Jurkat, Clone E6-1 (cell line): ENCODE measurements at places on chromosomes 3 and 15.

GRCh38 chr3:72423643-72424042 lies 424.6 kb downstream of the SHQ1 start:
- no peak for DNase-seq

- no peak for DNase-seq
Observed at GRCh38 chr3:70871909-70872656, 559.6 kb upstream of the MDFIC2 start.

DNA sequence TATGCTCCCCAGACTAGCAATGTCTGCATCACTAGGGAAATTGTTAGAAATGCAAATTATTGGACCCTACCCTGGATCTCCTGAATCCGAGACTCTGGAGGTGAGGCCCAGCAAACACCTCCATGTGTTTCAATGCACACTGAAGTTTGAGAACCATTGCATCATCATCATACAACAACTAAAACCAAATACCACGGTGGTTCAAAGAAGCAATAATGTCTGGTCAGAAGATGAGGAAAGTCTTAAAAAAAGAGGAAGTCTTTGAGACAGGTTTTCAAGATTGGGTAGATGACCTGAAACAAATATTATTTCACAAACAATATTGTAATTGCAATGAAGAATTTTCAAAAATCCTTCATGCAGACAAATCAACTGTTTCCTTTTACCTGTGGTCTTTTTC lies 60.3 kb upstream of the TRA2B start:
- DNase-seq = no peak

DNA sequence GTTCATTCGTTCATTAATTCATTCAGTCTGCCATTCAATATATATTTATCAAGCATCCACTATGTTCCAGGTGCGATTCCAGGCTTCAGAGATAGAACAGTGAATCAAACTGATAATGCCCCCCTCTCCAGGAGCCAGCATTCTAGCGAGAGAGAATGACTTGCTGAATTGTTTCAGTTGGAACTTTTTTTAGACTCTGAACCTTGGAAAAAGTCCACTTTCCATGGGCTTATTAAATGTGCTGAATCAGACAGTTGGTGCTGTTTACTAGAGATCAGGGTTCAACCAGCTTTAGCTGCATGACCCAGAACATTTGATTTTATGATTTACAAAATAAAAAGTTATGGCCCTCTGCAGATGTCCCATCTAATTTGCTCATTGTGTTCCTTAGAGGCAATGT lies 213.2 kb downstream of the THSD4 start:
- DNase-seq = no peak

DNA sequence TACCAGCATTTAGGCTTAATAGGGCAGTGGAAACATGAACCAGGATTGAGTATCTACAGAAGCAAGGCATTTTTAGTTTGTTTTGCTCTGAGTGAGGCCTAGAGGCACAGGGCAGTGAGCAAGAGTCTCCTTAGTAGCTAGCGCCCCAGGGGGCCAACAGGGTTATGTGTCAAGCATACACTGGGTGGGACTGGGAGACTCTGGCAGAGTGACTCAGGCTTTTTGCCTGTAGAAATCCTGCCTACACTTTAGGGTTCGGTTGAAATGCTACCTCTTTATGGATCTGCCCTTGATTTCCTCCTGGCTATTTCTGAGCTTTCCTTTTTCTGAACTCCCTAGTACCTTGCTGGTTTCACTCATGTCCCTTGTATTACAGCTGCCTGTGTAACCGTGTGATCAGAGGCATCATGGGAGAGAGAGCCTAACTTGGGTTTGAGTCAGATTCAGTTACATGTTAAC lies 72.2 kb downstream of the TOP2B start:
- DNase-seq = no peak

DNA sequence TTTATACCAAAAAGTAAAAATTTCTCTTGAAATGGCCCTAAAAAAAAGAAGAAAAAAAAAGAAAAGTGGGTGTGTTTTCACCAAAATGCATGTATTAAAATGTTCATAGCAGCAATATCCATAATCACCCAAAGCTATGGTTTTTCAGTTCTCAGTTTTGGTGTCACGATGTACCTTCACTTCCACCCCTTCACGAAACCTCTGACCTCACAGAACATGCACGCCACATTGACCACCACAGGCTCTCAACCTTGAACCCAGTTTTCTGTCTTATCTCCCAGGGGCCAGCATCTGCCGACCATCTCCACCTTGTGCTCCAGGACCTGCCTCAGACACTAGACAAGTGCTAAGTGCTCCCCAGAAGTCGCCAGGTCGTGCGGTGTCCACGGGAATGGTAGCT lies 30.4 kb downstream of the COLQ start:
- no peak for DNase-seq

DNA sequence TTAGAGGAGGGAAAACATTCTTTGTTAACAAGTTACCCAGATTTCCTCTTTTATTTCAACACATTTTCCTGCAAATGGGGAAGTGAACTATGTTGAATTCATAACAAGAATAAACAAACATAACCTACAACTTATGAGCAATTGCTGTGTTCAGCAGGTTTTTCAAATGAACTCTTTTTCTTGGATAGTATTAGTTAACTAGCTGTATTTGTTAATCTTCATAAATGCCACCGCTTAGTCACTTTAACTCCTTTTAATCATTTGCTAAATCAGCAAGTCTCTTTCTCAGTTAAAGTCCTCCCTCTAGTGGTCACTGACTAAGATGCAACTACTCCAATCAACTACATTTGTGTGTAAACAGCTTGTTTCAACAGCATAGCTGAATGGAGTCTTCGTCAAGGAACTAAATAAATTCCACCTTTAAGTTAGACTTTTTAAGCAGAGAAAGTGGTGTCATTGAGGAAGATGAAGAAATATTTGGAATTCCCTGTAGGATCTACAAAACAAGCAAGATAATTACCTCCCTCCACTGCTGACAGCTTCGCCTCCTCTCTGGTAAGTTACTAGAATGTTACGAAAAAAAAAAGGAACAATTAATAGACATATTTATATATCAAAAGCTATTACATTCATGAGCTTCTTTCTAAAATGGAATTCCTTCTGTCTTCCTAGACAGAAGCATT lies 1122.0 kb downstream of the ROBO1 start:
- DNase-seq = peak; percentile 69

DNA sequence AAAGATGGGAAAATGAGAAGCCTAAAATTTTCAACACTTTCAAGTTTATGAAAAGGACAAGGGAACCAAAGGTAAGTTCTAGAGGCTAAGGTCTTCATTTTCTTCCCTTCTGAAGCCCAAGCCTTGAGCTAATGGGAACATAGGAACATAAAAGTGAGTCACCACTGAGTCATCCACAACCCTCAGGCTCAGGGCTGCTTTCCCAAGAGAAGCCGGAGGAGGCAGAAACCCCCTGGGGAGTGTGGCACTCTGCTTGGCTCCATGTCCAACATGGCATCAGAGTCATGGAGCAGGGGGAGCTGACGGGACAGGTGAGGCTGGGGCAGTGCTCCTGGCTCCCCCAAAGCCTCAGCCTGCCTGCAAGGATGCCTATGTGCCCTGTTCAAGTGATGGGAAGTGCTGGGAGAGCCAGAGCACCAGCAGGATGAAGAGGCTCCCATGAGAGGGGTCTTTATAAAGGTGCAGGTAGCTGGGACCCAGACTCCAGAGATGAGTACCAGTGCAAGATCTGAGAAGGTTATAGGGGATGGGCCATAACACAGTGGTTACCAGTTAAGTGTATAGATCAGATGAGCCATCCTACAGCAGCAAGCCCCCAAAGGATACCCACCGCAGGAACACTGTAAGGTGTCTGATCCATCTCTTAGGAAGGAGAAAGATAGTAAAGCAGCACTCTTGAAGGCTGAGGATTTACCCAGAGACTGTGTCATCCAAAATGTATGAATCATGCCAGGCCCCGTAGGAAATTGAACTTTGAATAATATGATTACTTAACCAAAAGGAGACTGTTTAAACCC lies 31.8 kb upstream of the RYR3 start:
- DNase-seq = no peak

GRCh38 chr3:194339840-194340239 lies 11.3 kb downstream of the CPN2 start:
- DNase-seq = no peak

DNA sequence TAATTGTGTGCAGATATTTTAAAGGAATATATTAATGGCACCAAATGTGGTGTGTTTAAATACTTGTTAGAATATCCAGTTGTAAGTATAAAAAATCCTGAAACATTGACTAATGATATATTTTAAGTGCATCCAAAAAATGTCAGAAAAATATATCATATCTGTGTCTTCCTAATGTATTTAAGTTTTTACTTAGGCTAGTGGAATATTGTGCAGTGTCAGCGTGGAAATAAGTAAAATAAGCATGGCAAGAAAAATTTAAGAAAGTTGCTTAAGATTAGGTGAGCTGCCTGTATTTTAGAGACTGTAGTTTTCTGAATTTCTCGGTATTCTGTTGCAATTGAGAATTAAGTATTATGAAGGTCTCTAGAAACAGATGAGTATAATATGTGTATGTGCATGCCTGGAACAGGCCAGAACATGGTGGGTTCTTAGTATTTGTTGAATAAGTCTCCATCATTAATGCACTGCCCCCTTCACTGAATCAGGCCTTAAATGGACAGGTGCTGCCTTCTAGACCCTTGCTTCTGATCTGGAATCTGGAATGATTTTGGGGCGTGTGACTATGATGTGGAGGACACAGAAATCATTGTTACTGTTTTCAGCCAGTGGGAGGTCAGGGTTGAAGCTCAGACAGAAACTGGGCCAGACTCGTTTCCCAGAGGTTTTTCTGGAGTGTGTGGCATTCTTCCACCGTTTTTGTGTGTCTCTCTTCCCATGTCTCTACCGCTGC lies 86.1 kb downstream of the TRAK1 start:
- no peak for DNase-seq

GRCh38 chr3:41863024-41863423 lies 98.9 kb downstream of the ULK4 start:
- no peak for DNase-seq

- no peak for DNase-seq
Observed at GRCh38 chr3:139088462-139089324, 44.0 kb upstream of the PRR23C start.

- no peak for DNase-seq
Observed at GRCh38 chr3:40073310-40074007, 236.0 kb upstream of the EIF1B start.

DNA sequence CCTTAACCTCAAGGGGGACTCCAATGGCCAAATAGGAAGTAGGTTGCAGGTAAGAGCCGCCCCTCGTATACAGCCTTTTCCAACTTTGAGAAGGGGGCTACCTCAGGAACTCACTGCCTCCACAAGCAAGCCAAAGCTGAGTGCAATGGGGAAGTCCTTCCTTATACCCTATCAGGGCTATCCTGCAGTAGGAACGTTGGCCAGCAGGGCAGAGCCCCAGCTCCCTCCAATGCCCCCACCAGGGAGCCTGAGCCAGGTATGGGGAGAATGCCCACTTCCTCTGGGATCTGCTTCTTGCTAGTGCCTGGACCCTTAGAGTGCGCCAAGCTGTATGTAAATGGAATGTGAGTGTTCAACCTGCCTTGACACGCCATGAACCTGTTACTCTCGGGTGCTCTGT lies 16.3 kb downstream of the CACNA2D2 start:
- DNase-seq = no peak

DNA sequence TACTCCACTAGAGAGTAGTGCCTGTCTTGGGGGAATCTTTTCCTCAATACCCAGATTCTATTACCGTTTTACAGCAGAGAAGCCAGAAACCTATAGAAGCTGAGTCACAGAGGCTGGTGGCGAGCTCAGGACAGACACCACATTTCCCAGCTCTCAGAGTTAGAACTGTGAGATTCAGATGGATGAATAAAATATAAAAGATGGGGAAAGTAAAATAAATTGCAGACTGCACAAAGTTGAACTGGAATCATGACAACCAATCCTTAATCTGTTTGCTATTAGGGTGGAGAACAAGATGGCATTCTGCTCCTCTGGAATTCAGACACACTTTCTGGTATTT lies 40.5 kb upstream of the CMSS1 start:
- no peak for DNase-seq

- DNase-seq = no peak
Observed at GRCh38 chr15:91128016-91128415, 28.0 kb downstream of the SV2B start.

DNA sequence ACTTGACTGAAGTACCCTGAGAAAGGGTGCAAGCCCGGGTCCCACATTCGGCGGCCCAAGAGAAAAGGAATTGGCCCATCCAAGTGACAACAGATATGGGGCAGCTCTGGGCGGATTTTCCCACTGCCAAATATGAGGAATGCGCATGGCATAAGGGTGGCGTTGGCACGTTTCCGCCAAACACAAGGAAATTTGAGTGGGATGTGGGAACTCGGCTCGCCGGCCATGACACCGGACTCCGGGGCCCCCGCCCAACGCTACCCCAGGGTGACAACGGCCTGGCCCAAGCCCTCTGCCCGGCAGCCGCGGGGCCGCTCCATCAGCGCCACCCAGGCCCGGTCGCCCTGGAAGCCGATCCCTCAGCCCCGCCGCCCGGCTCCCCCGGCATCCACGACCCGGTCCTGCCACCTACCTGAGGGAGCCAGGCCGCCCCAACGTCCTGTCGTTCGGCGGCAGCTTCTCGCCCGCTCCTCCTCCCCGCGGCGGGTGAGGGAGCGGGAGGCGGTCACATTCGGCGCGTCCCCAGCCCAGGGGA lies 449 bp downstream of the RAF1 start:
- DNase-seq = no peak

- DNase-seq = no peak
Observed at GRCh38 chr15:46892621-46893160, 824.6 kb upstream of the SEMA6D start.

DNA sequence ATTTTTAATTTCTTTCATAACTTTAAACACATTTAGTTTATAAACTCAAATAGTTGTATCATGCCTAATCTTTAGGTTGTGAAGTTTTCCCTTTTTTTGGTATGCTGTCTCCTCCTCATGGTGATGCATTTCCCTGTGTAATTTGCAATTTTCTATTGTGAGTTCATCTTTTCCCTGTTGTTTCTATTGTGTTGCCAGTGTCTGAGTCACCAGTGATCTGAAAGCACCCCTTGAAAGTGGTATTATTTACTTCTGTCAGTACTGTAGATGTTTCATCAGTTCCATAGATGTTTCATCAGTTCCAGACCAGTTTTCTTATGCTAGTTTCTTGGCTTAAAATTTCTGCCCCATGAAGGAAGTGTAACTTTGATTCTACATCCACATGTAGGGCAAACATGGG lies 80.6 kb downstream of the OXSM start:
- no peak for DNase-seq

GRCh38 chr15:43483297-43484128 lies 9.4 kb downstream of the TP53BP1 start:
- DNase-seq = peak; percentile 31

- no peak for DNase-seq
Observed at GRCh38 chr3:109918740-109919139, 581.4 kb upstream of the DPPA4 start.

- DNase-seq = no peak
Observed at GRCh38 chr3:192022412-192022811, 561.4 kb downstream of the PYDC2 start.
